Lower lobe of right lung (tissue), 2 donors: ENCODE measurements at places on chromosomes 7 and 10.

- DNase-seq = no peak
Measured at GRCh38 chr10:110632591-110633215, 11.4 kb upstream of the RBM20 start.

DNA sequence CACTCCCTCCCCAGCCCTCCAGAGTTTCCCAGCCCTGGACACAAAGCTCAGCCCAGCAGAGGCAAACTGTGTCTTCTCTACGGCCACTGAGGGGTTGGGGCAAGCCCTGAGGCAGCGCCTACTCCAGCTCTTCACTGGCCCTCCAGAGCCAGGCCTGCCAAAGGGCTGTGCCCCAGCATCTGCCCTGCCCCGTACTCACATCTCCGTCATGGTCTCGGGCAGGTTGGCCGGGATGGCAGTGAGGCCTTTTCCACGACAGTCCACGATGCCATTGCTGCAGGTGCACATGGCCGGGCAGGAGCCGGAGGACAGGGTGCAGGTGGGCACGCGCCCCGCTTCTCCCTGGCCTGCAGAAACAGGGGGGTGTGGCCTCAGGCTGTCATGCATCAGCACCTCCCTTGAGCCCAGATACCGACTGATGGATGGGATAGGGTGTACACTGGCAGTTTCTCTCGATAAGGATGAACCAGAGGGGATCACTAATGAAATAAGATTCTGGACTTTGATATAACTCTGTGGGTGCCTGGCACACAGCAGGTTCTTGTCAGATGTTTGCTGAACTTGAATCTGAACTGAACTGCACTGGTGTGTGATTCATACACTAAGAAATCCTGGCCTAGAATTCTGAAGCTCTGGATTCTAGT, 125.2 kb downstream of the SLIT1 start:
- DNase-seq = no peak

GRCh38 chr10:94115725-94116124, 122.0 kb downstream of the PLCE1 start:
- DNase-seq = no peak

DNA sequence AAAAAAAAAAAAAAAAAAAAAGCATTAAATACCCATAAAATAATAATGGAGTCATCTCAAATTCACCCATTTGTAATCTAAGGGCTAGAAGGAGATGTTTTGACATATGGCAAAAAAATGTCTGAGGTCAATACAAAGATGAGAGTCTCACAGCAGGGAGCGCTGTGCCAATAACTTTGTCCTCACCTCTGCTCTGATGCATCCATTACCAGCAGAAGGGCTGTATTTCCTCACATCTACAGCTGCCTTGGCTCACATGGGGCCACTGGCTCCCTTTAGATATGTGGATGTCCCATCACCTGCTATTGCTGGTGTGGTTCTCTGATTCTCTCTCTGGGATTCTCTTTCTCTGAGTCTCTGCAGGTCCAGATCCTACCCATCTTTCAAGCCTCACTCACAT, 90.3 kb upstream of the FAM133B start:
- no peak for DNase-seq

DNA sequence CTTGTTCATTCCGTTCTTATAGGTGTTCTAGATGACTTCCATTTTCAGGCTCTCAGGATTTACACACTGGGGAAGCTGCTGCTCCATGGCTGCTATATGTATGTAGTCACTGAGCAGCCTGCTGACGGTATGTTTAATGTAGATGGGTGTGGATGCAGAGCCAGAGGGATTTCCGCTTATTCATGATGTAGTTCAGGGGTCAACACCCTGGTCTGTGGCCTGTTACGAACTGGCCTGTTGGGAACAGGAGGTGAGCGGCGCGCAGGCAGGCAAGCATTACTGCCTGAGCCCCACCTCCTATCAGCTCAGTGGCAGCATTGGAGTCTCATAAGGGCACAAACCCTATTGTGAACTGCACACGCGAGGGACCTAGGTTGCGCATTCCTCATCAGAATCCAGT, 33.9 kb downstream of the DNAJB6 start:
- DNase-seq = no peak

GRCh38 chr7:105769901-105770628, 106.3 kb downstream of the ATXN7L1 start:
- no peak for DNase-seq

DNA sequence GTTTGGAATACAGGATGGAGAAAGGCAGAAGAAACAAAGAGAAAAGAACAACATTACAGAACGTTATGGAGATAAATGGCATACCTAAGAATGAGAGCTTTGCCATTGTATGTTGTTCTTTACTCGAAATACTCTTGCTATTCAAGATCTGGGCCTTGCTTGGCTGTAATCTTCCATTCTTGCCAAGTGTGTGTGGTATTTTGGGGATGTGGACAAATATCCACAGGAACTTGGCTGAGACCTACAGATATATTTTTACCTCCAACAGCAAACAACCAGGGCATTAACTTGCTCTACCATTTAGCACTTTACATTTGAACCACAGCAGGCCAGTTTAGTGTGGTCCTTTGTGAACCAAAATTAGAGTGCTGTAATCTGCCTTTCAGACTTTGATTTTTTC, 76.3 kb downstream of the DKK1 start:
- no peak for DNase-seq

DNA sequence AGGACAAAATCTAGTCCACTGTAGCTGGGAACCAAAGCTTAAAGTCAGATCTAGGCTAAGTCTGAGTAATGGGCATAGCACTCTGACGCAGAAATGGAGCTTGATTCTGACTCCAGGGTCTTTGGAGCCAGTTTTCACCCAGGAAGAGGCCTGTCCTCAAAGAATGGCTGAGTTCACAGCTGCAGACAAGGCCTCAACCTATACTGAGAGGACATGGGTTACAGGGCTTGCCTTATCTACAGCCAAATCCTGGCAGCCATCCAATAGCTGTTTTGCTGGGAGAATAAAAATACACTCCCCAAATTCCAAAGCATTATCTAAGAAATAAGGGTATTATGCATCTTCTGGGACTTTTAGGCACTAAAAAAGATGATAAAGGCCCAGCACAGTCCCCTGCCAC, 154.8 kb downstream of the RAPGEF5 start:
- DNase-seq = no peak

- no peak for DNase-seq
Measured at GRCh38 chr10:12675186-12675585, 325.8 kb downstream of the CAMK1D start.

DNA sequence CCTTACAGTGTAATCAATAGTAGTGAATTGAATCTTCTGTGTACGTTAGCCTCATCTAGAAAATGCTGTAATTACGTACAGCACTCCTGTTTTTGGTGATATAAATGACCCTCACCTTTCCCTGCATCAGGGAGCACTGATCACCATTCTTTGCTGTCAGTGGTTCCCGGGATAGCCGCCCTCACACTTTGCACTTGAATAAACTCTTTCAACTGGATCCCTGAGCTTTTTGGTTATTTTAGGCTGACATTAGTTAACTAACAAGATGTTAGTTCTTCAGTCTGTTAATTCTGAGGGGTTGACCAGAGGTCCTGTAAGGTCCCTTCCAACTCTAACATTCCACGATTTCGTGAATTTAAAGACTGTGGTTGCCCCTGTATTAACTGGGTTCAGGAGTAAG, 23.4 kb upstream of the ZC3HAV1 start:
- no peak for DNase-seq

DNA sequence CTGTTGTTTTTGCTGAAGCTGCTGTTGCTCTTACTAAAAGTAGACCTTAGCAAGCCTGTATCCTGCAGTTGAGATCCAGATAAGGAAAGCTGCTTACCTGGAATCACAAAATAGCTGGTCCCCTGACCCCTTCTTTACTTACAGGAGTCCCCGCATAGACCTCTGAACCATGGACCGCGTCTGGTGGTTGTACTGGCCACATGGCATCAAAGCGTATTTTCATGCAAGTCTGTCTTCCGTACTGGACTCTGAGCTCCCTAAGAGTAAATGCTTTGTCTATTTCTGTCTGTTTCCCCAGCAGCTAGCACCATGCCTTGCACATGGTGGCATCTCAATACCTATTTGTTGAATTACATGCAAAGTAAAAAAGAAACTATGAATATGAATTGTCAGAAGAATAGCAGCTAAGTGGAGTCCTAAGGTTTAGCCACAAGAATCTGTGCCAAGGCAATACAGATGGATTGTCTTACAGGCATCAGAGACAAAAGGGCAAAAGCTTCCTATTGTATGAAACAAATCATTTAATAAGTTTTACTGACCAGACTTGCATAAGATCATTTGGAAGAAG, 159.2 kb downstream of the PAXIP1 start:
- no peak for DNase-seq

- DNase-seq = no peak
Measured at GRCh38 chr7:99072126-99072525, 71.8 kb downstream of the SMURF1 start.

GRCh38 chr7:18144166-18144565, 116.5 kb upstream of the PRPS1L1 start:
- DNase-seq = no peak

GRCh38 chr10:22593026-22593425, 121.4 kb downstream of the PIP4K2A start:
- DNase-seq = no peak

DNA sequence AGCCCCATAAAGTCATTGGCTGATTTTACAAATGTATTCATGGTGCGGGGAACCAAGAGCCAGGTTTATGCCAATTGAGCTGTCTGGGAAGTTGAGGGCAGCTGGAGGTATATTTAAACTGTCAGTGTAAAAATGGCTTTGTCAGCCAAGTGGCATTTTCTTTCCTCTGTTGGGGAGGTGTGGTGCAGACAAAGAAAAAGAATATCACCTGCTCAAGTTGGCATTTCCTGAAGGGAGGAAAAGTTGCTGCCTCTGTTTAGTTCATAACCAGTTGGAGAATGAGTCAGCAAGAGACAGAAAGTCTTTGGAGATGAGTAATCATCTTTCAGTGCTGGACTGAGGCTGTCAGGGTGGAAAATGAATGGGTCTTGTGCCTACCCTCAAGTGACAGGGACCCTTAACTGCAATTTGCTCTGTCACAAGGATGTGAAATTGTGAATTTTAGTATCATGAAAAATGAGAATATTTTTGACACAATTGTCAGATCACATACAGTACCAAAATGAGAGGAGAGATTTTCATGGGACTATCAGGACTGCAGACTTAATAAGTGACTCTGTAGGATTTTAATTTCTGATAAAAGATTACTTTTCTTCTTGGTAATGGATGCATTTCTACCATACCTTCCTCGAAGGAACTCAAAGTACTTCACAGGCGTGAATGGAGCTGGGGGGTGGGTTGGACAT, 137.3 kb downstream of the ANLN start:
- no peak for DNase-seq

GRCh38 chr7:92582948-92583347, 7.2 kb downstream of the FAM133B start:
- DNase-seq = no peak

- no peak for DNase-seq
Measured at GRCh38 chr10:10684972-10685371, 332.7 kb upstream of the CELF2 start.

GRCh38 chr7:125424721-125425120, 495.1 kb upstream of the POT1 start:
- no peak for DNase-seq

DNA sequence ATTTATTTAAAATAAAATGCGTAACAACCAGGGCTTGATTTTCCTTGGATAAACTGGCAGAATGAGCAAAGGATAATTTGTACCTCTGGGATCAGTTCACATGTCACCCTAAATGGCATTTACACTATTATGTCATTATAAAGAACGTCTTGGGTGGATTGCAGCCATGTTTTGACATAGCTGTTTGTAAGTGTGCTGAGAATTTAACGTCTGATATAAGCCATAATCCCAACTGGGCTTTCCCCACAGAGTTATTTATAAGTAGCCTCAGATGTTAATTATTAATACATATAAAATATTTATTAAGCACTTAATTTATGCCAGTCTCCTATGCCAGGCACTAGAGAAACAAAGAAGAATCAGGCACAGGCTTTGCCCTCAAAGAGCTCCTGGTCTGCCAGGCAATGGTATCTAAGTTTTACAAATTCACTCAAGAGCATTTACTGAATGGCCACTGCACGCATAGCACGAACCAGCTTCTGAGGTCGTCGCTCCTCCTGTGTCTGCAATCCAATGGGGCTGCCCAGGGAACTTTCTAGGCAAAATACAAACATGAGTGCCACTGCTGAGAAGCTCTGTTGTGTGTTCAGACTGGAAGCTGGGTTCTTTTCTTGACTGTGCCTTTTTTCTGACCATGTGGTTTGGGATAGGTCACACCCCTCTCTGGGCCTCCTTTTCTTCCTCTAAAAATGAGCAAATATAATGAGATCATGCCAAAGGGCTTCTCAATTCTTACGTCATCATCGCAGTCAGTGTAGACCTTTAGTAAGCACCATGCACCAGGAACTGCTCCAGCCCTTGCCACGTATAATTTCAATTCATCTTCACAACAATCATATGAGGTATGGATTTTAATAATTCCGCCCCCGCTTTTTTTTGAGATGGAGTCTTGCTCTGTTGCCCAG, 11.3 kb upstream of the CTBP2 start:
- DNase-seq = no peak

DNA sequence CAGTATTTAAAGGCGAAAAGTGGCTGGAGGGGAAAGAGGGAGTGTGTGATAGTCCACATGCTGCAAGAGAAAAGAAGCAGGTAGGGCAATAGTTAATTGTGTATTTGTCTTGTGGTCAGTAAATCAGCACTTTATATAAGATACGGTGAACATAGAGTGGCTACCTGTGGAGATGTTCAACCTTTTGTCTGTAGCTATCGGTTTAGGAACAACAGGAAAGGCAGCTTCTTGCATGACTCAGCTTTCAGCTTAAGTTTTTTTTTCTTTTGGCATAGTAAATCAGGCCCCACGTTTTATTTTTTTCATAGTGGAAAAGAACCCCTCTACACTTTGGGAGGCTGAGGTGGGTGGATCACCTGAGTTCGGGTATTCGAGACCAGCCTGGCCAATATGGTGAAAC, 14.2 kb upstream of the MTPN start:
- DNase-seq = no peak

DNA sequence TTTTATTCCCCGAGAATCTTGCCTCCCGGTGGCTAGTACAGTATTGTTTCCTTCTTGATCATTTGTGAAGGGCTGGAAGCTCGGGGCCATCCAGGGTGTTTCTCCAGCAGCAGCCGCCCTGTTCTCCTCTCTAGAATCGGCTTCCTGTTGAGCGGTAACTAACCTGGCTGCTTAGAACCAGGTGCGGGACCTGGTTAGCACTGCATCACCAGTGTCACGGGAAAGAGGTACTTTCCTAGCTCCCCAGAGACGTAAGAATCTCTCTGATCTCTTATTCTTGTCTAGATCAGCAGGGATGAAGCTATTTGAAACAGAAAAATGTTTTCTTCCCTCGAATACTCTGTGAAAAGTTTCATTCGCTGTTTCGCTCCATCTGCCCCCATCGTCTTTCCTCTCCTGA, 239.2 kb downstream of the CELF2 start:
- DNase-seq = no peak

- no peak for DNase-seq
Measured at GRCh38 chr7:70190281-70190680, 592.0 kb downstream of the AUTS2 start.

GRCh38 chr7:16741676-16742075, 11.9 kb upstream of the TSPAN13 start:
- no peak for DNase-seq

DNA sequence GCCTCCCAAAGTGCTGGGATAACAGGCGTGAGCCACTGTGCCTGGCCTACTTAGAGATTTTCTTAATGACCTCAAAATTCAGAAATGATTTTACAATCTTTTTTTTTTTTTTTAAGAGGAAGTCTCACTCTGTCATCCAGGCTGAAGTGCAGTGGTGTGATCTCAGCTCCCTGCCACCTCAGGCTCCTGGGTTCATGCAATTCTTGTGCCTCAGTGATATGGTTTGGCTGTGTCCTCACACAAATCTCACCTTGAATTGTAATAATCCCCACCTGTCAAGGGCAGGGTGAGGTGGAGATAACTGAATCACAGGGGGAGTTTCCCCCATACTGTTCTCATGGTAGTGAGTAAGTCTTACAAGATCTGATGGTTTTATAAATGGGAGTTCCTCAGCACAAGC, 159.9 kb downstream of the DNAJC1 start:
- no peak for DNase-seq
